ENCODE measurements at places on chromosomes 6 and 20.
A peak's percentile ranks its signal among the peaks of the same experiment; 100 is the strongest.

DNA sequence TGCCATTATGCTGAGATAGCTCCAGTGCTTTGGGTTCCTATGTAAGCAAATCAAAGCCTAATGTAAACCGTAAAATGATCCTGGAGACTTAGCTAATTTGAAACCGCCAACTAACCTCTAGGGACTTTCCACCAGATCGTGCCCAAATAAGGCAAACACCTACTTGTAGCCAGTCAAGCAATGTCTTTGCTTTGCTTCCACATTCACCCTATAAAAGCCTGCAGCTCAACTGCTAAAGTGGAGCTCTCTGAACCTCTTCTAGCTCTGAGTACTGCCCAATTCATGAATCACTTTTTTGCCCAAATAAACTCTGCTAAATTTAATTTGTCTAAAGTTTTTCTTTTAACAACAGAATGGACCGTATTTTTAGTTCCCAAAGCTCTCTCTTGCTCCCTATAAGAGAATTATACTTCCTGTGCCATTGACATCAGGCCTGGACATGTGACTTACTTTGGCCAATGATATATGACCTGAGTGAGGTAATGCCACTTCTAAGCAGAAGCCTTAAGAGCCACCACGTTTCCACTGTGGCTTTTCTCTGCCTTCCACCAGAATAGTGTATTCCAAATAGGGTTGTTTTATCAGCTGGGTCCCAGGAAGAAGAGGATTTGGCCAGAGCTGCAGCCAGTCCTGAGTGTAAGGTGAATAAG is 34.8 kb upstream of the PSMF1 start:
- DNase-seq: no peak

DNA sequence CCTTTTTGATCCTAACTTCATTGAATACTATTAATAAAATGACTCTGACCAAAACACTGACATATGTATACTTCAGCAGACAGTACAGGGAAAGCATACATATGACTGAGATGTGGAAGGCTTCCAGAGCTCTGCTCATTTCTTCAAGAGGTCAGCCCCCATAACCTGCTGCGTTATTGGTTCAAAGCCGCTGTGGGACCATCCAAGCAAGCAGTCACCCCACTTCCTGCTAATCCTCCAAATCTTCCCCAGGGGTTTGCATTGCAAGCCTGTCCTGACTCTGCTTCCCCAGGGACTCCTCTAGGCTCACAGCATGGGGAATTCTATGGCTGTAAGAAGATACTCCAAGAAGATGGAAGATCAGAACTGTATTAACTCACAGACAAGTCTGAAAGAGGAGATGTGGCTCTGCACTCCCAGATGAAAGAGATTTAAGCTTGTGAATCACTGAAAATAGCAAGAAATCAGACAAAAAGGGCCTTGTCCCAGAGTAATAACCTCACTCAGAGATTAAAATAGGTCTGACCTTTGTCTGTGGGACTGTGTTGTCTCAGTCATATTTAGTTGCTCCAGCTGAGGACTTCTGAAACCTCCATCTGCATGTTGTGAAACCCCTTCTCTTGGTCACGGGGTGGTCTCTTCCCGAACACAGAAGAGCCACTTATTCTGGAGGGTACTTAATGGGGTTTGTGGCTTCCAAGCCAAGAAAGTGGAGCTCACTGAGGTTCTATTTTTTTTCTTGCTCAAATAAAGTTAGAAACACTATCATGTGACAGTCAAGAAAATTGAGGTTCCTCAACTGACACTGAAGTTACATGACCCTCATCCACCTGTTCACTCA is 101.5 kb upstream of the MARCKS start:
- DNase-seq: no peak

- DNase-seq: peak; percentile 83
Observed at GRCh38 chr6:35240838-35241801, 18.4 kb upstream of the ZNF76 start.

- no peak for DNase-seq
Observed at GRCh38 chr6:15512721-15513120, 150.1 kb downstream of the DTNBP1 start.

DNA sequence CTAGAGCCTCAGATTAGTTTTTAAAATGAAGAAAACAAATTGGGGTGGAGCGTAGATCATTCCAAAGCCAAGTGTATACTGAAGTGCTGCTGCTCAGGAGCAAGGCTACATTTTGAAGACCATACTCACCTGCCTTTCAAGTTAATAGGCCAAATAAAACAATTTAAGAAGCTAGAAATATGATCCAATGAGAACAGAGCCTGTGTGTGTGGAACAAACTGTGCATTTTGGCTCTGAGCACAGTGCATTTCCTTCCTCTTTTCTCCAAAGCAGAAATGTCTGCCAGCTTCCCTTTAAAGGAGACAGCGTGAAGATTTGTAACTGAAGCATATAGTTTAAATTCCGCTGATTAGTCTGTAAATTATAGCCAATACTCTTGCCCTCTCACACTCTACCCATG is 3.2 kb upstream of the IFNGR1 start:
- DNase-seq: no peak

GRCh38 chr6:112990971-112991370 is 643.8 kb downstream of the RFPL4B start:
- no peak for DNase-seq

DNA sequence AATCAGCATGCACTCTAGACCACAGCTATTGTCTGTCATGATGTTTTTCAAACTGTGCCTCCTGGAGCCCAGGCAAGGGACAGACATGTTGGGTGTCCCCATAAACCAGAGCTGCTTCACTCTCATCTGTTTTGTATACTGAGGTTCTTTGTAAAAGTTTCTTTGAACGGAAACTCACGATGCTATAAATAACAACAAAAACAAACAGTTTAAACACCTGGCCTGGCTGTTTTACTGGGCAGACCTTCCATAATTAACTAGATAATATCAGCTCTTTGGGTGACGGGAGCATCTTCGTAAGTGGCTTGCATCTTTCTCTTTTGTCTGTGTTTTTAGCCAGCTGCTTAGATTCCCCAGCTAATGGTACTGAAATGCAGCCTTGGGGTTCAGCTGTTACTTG is 190.3 kb downstream of the ZDHHC14 start:
- no peak for DNase-seq

GRCh38 chr6:152380993-152381898 is 255.9 kb downstream of the SYNE1 start:
- DNase-seq: peak; percentile 11
